ENCODE measurements at places on chromosomes 4 and X.

DNA sequence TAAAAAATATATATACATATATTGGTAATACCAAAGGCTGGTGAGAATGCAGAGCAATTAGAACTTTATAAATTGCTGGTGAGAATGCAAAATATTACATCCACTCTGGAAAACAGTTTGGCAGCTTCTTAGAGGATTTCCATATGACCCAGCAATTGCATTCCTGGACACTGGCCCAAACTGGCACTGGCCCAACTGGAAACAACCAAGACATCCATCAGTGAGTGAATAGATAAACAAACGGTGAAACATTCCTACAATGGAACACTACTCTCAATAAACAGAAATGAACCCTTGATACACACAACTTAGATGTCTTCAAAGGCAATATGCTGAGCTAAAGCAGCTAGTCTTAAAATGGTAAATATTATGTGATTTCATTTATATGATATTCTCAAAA lies 524.2 kb downstream of the IQCM start:
- no peak for DNase-seq

- no peak for DNase-seq
Observed at GRCh38 chr4:21571100-21571499, 377.5 kb downstream of the KCNIP4 start.

GRCh38 chr4:59597536-59598329 lies 1602.4 kb upstream of the ADGRL3 start:
- no peak for DNase-seq

DNA sequence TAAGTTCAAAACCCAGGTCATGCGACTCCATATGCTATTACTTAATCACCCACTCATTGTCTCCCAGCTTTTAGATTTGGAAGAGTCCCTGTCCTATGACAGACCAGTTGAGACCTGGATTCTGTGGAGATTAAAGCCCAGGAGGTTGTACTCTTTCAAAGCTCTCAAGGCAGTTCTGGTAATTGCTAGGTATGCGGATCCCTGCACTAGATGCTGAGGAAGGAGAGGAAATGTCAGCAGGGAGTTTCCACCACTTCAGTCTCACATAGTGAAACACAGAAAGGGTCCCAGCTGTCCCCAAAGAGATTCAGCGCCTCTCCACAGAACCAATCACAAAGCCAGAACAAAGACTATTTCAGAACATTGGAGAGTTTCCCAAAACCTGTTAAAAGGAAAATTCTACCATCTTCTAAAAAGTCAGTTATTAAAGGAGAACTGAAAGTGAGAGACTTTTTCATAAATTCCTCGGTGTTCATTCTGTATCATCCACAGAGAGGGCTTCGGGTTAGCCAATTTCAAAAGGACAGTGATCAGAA lies 53.4 kb downstream of the IRF2 start:
- DNase-seq = no peak

DNA sequence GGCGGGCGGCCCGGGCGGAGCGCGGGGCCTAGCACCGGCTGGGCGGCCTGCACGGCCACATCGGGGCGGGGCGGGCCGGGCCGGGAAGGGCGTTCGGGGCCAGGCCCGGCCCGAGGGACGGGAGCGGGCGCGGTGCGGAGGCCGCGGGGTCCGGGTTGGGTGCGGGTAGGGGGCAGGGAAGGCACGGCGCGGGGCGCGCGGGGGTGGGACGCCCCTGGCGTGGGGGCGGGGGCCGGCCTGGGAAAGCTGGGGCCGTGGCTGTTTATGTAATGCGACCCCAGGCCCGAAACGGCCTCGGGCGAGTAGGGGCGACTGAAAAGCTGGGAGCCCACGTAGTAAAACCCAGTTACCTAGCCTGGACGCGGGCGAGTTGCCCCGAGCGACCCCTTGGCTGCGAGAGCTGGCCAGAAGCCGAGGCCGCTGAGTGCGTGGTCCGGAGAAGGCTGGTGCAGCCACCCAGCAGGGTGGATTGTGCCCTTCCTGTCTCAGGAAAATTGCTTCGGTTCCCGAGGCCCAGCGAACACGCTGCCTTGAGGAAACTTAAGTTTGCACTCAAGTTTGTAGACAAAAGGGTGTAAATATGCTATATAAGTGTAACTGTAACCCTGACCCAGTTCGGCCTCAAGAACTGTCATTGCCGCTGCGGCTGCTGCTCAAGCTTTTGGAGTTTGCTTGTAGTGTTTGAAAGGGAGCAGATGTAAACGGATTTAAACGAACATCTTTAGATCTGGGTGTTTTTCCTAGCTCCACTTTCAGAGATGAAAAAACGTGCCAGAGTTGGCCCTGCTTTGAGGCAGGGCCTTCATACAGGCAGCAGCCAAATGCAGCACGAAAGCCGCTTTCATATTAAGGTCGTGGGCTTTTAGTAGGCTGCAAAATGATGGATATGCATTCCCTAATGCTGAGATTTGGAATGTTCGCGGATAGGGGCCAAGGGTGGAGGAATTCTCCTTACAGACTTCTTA lies 674 bp downstream of the SEC24B start:
- DNase-seq = no peak

GRCh38 chr4:130851932-130852331 lies 1756.0 kb downstream of the C4orf33 start:
- no peak for DNase-seq

All from T-cell (primary cell).